ENCODE measurements at places on chromosomes 3 and 15.

- no peak for DNase-seq
These were observed 188.2 kb downstream of the MEGF11 start for GRCh38 chr15:66065325-66065724.

DNA sequence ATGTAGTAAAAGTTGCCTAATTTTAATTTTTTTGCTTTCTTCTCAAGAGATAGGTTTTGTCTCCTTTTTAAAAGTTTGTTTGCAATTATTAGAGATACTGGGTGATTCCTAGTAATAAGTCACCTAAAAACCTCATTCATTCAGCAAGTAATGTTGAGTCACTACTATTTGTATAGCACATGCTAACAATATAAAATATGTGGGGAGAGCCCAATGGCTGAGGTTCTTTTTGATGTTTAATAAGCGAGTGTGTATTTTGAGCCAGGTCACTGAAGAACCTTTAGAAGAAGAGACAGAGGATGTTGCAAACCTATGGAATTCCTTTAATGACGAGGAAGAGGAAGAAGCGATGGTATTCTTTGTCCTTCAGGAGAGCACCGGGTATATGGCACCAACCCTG, 123.7 kb upstream of the CHRM5 start:
- no peak for DNase-seq

- DNase-seq = no peak
These were observed 143.9 kb downstream of the MAGI1 start for GRCh38 chr3:65894679-65895453.

DNA sequence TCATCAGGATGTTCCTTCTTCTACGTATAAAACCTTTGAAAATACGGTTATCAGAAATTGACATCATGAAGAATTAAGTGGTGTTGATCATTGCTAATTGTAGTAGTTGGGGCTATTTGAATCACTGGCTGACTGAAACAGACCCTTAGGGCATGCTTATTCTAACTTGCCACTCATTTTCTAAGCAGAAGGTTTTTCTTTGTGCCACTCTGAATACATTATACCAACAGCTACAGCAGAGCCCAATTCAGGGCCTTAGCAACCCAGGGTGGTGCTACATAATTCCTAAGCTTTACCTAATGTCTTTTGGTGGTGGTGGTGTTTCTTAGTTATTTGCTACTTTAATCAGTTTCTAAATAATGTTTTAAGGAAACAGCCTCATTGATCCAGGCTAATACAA, 524.2 kb downstream of the NLGN1 start:
- DNase-seq = no peak

DNA sequence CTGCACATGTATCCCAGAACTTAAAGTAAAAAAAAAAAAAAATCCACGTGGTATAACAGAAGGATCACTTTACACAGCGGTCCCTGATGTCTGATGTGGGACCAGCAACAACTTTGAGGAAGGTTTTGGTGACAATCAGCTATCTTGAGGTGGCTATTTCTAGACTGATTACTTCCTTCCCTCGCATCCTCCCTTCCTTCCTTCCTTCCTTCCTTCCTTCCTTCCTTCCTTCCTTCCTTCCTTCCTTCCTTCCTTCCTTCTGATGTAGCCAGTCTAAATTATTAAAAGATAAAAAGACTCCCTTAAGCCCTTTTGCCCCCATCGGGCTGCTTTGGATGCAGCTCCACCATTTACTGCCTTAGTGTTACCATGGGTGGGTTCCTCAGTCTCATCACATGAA, 14.9 kb downstream of the SORD start:
- no peak for DNase-seq

- no peak for DNase-seq
These were observed 102.7 kb downstream of the SLCO3A1 start for GRCh38 chr15:91956026-91956723.

DNA sequence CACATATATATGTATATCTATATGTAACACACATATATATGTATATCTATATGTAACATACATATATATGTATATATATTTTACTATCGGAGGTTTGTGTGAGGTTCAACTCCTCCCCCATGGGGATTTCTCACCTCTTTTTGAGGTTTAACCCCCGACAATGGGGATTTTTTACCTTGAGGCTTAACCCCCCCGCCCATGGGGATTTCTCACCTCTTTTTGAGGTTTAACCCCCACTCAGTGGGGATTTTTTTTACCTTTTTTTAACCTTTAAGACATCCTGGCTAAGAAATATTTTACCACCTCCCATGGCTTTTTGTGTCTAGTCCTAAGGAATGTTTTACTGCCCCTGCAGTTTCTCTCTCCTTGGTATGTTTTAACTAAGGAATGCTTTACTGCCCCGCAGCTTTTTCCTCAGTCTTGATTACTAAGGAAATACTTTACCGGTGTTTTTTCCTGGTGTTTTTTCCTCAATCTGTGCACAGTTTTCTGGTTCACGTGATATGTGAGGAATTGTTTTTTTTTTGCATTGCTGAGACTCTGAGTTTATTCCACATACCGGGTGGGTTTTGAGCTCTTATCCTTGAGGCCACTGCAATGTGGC, 185.2 kb downstream of the KLF13 start:
- peak; percentile 18 for DNase-seq

- no peak for DNase-seq
These were observed 19.8 kb downstream of the TYRO3 start for GRCh38 chr15:41578736-41579383.

DNA sequence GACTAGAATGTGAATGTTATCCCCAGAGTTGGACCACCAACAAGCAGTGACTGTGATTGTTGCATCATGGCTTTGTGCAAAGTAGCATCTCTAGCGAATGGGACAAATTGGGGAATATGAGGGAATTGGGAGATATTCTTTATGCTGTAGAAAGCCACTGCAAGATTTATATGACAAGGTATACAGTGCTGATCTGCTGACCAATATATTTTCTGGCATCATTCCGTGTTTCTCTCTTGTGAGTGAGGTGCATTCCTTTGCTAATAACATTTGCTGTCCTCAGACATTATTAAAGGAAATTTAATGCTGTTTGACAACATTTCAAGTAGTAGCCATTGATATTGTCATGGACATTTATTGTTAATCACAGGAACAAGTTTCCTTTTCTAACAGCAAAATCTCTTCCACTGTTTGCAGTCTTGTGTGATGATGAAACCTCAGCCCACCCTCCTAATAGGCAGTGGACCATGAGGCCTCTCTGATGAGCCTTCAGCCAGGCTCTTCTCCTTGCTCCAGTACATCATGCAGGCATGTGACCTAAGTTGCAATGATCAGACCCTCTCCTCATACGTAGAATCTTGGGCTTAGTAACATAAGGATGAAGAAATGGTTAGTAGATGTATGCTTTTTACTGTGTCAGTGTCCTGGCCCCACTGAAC, 16.1 kb downstream of the CNTN4 start:
- no peak for DNase-seq

DNA sequence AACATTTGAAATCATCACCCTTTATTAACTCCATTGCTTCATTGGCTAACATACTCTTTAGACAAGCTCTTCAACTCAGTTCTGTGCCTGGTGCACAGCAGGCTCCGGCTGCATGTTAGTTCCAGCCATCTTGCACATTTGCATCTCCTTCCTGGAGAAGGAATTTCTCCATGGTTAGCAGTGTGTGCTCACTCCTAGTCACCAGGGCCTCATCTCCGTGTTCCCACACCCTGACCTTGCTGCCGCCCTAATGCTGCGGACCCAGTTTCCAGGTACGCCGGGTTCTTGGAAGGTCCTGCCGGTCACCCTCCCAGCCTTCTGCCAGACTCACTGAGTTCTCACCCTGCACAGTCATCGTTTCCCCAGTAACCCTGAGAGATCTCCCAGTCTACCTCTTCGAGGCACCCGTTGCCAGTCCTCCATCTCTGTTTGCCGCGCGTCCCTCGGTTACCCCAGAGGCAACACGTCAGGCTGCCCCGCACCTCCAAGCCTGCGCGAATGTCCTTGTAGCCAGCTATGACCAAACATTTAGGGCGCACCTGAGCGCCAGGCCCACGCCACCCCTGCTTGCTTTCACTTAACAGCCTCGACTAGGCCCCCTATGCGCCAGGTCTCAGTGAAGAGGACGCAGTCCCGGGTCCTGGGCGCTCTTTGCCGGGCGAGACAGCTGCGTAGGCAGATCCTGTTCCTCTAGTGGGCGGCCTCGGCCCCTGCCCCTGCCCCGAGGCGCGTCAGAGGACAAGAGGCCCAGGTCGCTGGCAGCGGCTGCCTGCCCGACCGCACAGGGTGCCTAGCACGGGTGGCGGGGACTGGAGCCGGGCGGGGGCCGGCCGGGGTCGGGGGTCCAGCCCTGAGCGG, 747 bp upstream of the ZNF592 start:
- DNase-seq = peak; percentile 68

- DNase-seq = no peak
These were observed 70.5 kb downstream of the CHSY1 start for GRCh38 chr15:101181349-101181748.

GRCh38 chr3:147267434-147267833, 138.9 kb downstream of the ZIC4 start:
- DNase-seq = no peak

DNA sequence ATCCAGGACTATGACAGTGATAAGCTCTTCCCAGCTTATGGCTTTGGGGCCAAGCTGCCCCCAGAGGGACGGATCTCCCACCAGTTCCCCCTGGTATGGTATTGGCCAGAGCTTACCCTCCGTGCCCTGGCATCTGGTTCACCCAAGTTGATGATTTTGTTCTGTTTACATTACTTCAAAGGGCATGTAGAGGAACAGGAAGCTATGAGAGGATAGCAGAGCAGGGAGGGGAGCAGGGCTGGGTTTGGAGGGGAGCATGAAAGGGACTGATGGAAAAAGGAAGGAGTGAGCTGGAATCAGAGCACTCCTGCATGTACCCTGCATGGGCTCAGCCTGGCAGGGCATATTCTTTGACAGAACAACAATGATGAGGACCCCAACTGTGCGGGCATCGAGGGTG, 13.4 kb upstream of the BRPF1 start:
- DNase-seq = no peak

DNA sequence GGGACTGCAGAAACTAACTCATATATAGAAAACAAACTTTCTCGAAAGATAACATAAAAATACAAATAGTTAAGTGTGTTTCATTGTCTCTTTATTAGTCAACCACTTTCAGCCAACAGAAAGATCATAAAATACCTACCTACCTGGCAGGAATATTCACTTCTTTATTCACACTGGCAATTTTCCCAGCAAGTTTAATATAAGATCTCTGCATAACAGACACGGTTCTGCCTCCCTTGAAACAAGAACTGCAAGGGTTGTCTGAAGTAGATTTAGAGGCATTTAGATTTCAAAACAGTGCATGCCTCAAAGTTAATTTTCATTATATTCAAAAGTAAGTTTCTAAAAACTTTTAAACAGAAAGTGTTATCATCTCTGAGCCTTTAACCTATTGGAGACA, 7.1 kb downstream of the NPTN start:
- DNase-seq = no peak

- no peak for DNase-seq
These were observed 27.6 kb upstream of the SEMA6D start for GRCh38 chr15:47689660-47690059.

DNA sequence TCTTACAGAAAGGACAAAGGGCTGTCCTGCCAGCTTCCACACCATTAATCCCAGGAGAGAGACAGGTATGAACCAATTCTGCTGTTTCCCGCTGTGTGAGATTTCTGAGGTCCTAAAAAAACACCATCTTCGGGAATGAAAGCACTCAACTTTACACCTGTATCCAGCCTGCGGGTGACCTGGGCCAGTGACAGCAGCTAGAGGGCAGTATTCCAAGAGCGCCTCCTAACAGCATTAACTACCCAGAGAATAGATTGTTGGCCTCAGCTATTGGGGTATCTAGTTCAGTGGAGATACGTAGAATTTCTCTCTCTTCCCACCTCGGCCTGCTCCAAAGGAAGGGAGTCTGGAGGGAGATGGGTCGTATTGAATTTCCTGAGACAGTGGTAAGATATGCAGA, 55.1 kb downstream of the WDR76 start:
- DNase-seq = no peak

DNA sequence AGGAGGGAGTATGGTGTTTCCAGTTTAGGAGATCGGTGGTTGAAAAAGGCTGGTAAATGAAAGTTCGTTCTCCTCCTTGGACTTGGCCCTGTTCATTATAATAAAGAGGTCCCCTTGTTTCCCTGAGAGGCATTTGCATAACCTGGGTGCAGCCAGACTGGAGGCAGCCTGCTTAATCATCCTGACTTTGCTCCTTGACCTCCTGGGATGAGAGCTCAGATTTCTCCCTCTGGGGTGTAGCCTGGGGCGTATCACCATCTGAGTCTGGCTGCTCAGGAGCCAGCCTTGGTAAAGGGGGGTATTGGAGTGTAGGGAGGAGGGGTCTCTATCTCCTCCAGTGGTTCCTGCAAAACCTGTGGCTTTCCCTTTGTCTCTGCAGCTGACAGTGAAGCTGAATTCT, 21.3 kb upstream of the ACAD9 start:
- no peak for DNase-seq

- no peak for DNase-seq
These were observed 171.1 kb upstream of the STT3B start for GRCh38 chr3:31361371-31362273.

DNA sequence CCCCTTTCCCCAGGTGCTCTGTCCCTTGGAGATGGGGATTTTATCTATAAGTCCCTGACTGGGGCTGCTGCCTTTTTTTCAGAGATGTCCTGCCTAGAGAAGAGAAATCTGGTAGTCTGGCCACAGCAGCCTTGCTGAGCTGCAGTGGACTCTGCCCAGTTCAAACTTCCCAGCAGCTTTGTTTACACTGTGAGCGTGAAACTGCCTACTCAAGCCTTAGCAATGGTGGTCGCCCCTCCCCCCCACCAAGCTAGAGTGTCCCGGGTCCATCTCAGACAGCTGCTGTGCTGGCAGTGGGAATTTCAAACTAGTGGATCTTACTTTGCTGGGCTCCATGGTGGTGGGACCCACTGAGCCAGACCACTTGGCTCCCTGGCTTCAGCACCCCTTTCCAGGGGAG, 38.9 kb downstream of the TMEM266 start:
- no peak for DNase-seq

DNA sequence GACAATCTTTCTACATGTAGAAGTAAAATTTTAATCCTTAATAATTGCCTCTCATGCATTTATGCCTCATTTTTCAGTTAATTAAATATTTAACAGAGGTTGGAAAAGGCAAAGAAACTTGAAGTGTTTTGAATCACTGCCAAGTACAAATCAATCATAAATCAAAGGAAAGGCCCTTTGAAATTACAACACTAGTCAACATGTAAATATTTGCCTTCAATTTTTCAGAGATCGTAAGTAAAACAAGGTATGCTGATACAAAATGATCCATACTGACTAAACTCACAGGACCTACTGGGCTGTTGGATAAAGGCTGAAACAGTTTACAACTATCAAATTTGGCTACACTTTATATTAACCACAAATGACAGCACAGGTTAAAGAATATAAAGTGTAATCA, 33.9 kb downstream of the ZBBX start:
- no peak for DNase-seq

DNA sequence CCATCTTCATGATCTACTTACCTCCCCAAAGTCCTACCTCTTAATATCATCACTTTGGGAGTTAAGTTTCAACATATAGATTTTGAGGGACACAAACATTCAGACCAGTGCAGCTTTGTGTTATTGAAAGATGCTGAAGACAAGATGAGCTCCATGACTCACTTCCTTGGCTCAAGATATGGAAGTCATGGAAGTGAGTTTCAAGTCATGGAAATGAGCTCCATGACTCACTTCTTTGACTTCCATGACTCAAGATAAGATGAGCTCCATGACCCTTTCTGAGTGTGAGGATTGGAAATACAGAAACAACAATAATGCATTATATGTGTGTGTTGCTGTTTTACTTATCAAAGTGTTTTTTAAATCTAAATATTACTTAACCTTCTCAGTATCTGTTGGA, 170.2 kb upstream of the TPRG1 start:
- no peak for DNase-seq

- no peak for DNase-seq
These were observed 195.1 kb downstream of the DTWD1 start for GRCh38 chr15:49815950-49816349.

Measured in activated effector memory CD4-positive, alpha-beta T cell treated with Interleukin-2 at 50 U/mL for 16 hours (primary cell).